Activated CD4-positive, alpha-beta T cell treated with anti-CD3 and anti-CD28 coated beads, Interleukin-2, amount 10 ng/mL, durations not matched to agents 7 days and 5 days (primary cell): ENCODE measurements at places on chromosomes 7 and 10. TPM values are rescaled to one million over a fixed set of nuclear protein-coding genes. Genes with fewer than 3 reads are reported as not detected.

Gene PAPOLB
- total RNA-seq, result not detected

Gene TMEM213
- total RNA-seq, result not detected

Gene EIF5AL1
- total RNA-seq, result 0.06 TPM

Gene NOS3
- 22.3 TPM for total RNA-seq

Gene CALML3
- total RNA-seq, result not detected

Gene COL13A1
- not detected for total RNA-seq

Gene GIMAP7
- 244 TPM for total RNA-seq

Gene IGFBP1
- total RNA-seq, result not detected

Gene OR9A2
- not detected for total RNA-seq

Gene ARHGAP22
- total RNA-seq, result not detected

Gene PKD2L1
- not detected for total RNA-seq

Gene KIAA1549
- 0.12 TPM for total RNA-seq

Gene CALY
- total RNA-seq, result not detected

Gene OR2F1
- not detected for total RNA-seq
